ENCODE measurements at places on chromosomes 2 and 18.

DNA sequence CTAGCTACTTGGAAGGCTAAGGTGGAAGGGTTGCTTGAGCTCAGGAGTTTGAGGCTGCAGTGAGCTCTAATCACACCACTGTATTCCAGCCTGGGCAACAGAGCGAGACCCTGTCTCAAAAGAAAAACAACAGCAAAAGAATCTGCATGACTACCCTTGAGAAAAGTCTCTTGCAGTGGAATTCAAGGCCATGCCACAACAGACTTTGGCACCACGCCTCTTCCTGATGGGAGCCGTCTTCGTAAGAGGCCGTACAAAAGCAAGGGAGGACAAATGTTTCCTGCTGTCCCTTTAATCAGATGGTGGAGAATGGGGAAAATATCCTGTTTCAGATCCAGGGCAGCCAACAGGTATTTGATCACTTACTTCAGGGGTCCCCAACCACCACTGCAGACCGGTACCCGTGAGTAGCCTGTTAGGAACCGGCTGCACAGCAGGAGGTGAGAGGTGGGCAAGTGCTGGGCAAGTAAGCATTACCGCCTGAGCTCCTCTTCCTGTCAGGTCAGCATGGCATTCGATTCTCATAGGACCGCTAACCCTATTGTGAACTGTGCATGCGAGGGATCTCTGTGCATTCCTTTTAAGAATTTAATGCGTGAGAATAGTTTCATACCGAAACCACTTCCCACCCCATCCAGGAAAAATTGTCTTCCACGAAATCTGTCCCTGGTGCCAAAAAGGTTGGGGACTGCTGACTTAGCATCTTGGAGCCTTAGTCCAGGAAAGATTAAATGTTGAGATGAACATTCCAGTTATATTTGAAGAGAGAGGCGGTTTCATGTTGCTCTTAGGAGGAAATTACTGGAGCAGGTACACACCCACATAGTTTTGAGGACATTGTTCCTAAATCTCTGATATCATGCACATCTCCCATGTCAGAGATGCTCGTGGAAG is 94.4 kb upstream of the XPO1 start:
- DNase-seq, result no peak

DNA sequence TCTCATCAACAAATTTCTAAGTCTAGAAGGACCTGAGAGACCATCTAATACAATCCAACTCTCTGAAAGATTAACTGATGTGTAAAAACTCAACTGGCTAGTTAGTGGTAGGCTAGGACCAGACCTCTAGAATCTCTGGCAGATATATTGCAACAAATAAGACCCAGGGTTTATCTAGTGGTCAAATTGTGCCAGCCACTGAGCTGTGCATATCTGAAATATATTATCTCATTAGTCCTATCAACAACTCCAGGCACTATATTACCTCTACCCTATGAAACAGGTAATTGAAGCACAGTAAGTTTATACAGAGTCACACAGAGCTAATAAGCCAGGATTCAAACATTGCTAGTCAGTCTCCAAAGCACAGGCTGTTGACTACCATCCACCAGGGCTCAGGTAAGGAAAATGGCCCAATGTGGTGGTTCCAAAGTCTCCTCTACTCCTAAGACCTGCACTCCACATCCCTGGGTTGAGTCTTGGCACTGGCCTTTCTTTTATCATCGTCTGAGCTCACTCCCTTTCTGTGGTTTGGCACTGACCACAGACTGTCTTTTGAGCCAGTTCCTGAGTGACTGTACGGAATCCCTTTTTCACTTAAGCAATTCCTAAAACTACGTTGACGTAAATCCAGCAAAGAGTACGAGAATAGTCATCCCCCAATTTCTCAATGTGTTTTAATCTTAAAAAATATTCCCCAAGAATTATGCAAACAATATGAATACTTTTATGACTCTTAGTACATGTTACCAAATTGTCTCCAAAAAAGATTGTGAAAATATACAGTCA is 11.9 kb upstream of the PID1 start:
- DNase-seq, result no peak

- peak; percentile 35 for DNase-seq
Measured at GRCh38 chr2:230896346-230897115, 28.5 kb downstream of the GPR55 start.

GRCh38 chr2:235194836-235195235 is 243.0 kb downstream of the SH3BP4 start:
- DNase-seq, result no peak

DNA sequence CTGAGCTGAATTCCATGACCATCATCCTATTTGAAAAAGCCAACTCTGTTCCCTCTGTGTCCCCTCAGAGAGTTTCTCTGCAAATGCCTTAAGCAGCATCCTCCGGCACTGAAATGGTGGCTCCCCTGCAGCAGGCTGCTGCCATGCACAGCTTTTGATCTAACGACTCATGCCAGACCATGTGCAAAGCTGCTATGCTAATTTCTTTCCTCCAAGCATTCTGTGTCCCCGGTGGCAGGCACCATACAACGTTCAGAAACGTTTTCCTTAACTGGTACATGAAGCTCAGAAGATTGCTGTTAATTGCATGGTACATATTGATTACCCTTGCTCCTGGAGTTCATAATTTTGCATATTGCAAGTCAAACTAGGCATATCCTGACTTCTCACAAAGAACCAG is 336.8 kb downstream of the RBM43 start:
- no peak for DNase-seq

DNA sequence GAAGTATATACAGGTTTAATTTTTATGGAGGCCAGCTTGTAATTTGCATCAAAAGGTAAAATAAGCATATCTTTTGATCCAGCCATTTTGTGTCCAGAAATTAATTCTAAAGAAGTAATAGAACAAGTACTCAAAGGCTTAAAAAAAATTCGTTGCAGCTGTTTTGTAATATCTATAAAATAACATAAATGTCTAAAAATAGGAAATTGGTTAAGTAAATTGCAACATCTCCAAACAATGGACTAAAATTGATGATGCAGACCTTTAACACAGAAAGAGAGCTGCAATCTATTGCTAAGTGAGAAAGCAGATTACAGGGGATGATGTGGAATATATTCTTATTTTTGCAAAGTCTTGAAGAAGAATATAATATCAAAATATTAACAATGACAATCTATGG is 19.4 kb downstream of the AAK1 start:
- DNase-seq, result no peak
